ENCODE measurements at places on chromosomes 16 and 17. TPM values are rescaled to one million over a fixed set of nuclear protein-coding genes. Genes with fewer than 3 reads are reported as not detected.

DNA sequence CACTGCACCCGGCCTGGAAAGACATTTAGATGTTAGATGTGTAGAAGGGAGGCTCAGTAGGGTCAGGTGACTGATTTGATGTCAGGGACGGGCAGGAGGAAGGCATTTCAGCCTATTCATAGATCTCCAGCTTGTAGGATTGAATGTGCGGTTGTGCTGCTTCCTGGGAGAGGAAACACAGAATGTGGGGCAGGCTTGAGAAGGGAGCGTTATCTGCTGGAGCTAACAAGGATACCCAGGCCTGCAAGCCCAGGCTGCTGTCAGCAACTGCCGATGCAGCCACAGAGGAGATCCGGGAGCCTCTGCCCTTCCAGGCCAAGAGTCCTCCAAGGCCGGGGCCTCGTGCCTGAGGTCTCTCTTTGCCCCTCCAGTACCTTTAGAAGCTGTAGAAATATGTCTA, 205.6 kb downstream of the SPECC1 start:
- DNase-seq = no peak

- no peak for DNase-seq
These were observed 151.8 kb downstream of the IRF8 start for GRCh38 chr16:86050591-86051367.

GRCh38 chr16:82055728-82056549, 20.9 kb downstream of the HSD17B2 start:
- no peak for DNase-seq

GRCh38 chr17:48933035-48933434, 11.6 kb downstream of the SNF8 start:
- no peak for DNase-seq

GRCh38 chr16:57720142-57720575, 15.4 kb upstream of the KATNB1 start:
- DNase-seq = peak; percentile 56

DNA sequence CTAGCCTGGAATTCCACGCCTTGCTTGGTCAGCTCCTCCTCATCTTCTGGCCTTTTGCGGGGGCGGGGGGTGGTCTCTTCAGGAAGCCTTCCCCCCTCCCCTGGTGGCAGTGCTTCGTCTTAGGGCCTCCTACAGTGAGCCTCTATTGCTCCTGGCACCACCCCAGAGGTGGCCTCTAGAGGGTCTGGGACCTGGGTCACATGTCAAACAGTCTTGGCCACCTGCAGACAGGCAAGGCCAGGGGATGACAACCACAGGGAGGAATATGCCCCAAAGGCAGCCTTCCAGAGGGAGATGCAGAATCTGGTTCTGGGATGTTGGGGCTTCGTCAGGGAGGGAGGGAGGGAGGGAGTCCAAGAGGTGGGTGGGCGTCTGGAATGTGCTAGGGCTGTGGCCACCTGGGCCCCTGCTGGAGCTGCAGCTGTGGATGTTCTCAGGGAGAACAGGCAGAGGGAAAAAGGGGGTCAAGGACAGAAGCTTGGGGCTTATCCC, 50.6 kb downstream of the SMPD3 start:
- no peak for DNase-seq

DNA sequence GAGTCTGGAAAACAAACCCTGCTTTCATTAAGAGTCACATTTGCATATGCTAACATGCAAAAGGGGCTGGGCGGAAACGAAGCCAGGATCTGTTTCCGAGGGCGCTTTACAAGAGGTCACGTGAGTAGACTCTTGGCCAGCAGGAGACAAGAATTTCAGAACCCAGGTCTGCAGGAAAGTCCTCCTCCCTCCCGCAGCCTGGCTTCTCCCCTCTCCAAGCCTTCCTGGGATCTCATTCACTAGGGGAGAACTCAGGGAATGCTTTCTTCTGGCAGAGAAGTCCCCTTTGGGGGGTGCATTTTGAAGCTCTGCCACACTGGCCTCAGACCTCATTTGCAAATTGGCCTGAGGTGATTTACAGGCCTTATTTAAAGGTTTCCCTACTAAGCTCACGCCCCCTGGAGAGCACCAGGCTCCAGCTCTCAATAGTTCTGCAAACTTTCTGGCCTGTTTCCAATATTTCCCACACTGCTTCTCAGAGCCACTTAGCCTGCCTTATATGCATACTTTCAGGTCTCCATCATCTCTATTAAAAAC, 57.2 kb upstream of the CACNG5 start:
- peak; percentile 80 for DNase-seq

DNA sequence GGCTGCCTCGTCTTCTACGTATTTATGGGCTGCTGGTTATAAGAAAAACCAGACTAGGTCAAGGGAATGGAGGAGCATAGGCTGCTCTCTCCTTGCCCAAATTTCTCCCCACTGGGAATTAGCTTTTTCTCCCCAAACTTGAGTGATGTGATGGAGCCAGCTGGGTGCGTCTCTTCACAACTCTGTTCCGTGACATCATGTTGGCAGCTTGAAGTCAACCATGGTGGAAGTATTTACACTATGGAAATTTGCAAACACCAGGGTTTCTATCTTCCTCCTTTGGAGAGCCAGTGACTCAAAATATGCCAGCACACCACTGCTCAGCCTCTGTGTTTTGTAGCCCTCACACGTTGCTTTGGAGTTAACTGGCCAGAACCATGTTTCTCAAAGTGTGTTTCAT, 78.1 kb downstream of the OR1D5 start:
- no peak for DNase-seq

GRCh38 chr17:3977387-3977786, 13.2 kb upstream of the ATP2A3 start:
- DNase-seq = no peak

DNA sequence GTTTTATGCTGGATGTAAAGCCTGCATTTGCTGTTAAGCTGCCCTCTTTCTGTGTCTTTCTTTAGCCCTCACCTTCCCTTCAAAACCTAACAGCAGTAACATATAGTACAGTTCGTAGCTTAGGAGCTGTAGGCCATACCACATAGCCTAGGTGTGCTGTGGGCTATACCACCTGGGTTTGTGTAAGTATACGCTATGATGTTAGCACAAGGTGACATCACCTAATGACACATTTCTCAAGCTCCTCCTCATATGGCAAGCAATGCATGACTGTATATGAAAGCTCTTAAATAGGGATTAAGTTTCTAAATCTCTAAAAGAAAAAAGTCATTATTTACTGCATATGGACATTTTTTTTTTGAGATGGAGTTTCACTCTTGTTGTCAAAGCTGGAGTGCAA, 57.8 kb upstream of the TMEM97 start:
- no peak for DNase-seq

GRCh38 chr16:11470676-11471415, 115.9 kb downstream of the LITAF start:
- no peak for DNase-seq

DNA sequence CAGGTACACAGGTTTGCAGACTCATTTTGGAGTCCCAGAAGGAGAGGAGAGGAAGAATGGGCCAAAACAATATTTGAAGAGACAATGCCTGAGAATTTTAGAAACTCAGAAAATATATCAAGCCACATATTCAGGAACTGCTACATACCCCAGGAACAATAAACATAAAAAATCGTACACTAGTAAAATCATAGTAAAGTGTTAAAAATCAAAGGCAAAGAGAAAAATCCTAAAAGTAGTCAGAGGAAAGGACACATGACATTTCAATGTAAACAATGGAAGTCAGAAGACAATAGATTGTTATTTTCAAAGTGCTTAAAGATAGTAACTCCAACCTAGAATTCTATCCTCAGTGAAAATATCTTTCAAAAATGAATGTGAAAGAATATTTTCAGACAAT, 28.5 kb upstream of the NACA2 start:
- DNase-seq = no peak

The NME1 gene
- 210 TPM for total RNA-seq

The KRTAP4-9 gene
- total RNA-seq = not detected

The NPIPA8 gene
- total RNA-seq = 6.8 TPM
